ENCODE measurements at places on chromosomes 7 and 10. TPM values are rescaled to one million over a fixed set of nuclear protein-coding genes. Genes with fewer than 3 reads are reported as not detected.

NUTM2A gene
- polyA plus RNA-seq, result 0.89 TPM

UPK3BL2 gene
- 13.1 TPM for polyA plus RNA-seq

KCNMA1 gene
- polyA plus RNA-seq, result 11.2 TPM

CLRN3 gene
- polyA plus RNA-seq, result not detected

SLC26A5 gene
- polyA plus RNA-seq, result 0.06 TPM

TEX36 gene
- not detected for polyA plus RNA-seq

GNAT3 gene
- not detected for polyA plus RNA-seq

COPG2 gene
- 14.2 TPM for polyA plus RNA-seq

MOGAT3 gene
- not detected for polyA plus RNA-seq

CALHM3 gene
- polyA plus RNA-seq, result not detected
